ENCODE measurements at places on chromosomes 5 and 9.

GRCh38 chr5:65760504-65761275 is 38.7 kb downstream of the NLN start:
- DNase-seq: no peak

DNA sequence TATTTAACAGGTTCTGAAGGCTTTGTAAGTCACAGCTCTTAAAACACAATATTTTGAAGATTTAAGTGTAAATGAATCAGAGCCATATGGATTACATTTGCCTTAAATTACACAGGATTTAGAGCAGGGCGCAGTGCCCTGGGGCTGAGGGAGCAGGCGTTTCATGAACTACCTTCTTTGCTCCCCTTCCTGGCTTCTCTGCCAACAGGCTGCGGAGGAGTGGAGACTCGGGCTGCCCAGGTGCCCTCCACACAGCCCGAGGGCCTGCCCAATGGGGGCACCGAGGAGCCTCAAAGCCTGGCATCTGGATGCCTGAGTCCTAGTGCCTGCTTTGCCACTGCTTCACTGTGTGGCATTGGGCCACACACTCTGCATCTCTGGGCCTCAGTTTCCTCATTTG is 90.6 kb upstream of the HAND1 start:
- no peak for DNase-seq

DNA sequence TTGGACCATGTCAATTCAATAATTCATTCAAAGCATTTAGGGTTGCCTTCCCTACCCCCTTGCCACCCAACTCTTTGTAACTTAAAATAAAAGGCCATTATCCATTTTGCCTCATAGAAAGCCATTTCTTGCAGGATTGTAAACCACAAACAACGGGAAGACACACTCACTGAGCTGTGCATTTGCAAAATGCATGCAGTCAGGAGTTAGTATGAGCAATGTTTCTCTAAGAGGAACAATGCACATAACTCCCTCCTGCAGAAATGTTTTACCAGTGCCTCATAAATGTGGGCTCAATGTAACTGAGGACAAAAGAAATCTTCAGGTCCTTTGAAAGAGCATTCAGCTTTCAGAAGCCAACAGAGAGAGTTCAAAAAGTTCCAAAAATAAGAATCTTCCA is 98.5 kb upstream of the ABCA1 start:
- DNase-seq: no peak

DNA sequence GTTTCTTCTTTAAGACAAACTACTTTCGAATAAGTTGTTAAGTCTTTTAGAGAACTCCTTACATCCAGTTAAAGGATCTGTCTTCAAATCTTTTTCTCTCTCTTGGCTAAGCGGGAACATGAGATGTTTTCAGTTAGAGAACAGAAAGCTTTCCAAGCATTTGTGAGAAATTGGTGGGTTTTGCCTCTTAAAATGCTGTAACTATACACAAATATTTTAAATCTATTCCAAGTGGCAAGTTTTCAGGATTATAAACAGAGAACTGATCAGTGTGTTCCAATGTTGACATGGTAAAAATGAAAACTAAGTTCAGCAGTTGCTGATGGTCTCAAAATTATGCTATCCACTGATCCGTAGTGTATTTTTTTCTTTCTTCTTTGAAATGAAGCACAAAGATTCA is 100.4 kb downstream of the EBF1 start:
- DNase-seq: no peak
